Cortex of kidney (tissue), 1 donor: ENCODE measurements at places on chromosomes 12 and 14.

- no peak for DNase-seq
Measured at GRCh38 chr14:69246331-69246730, 13.6 kb upstream of the GALNT16 start.

DNA sequence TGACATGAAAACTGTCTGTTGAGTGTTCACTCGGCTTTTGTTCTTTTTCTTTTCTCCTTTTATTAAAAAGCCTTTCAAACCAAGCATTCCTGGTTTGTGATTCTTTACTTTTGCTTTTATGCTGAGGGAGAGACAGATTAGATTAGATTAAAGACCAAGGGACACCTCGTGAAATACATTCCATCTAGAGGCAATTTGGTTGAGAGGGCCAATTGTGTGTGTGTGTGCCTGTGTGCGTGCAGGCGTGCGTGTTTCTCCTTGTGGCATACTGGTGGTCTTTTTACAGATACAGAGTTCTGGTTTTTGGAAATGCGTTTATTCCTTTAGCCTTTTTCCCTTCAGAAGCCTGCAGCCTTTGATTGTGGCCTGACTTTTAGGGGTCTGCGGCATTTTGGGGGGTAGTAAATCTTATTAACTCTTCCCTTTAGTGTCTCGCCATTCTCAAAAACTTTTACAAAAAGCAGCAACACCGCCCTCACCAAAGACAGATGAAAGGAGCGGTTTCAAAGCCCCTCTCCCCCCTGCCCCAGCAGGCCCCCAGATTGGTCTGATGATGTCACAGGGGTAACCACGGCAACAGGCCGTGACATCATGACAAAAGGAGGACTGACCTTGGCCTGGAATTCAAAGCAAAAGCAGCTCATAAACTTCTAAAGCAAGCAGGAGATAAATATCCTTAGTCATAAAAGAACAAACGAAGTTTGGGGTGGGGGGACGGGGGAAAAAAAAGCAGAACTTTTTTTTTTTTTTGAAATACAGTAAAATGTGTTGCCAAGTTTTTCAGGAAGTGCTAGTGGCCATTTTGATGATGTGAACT lies 84.1 kb upstream of the TBX3 start:
- DNase-seq = no peak

DNA sequence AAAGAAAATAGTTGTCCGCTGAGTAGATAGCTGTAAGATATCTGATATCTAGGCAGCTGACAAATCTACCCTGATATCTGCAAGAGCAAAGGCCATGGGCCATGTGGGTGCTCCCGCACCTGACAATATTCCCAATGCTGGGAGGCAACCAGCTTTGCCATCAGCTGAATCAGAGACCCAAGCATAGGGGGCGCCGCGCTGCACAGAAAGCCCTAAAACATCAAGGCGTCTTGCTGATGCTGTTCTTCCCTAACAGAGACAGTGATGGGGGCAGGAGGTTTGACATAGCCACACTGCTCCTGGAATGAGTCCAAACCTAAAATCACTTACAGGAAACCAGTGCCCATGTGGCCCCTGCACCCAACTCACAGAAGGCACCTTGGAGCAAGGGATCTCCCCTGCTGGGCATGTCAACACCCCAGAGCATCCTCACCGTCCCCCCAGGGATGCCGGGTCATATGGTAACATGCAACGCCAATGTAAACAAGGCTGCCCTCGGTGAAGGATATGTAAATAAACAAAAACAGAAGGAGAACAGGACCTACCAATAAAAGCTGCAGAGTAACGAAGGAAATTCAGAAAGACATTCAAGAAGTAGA lies 199.5 kb downstream of the TMEM132D start:
- no peak for DNase-seq

DNA sequence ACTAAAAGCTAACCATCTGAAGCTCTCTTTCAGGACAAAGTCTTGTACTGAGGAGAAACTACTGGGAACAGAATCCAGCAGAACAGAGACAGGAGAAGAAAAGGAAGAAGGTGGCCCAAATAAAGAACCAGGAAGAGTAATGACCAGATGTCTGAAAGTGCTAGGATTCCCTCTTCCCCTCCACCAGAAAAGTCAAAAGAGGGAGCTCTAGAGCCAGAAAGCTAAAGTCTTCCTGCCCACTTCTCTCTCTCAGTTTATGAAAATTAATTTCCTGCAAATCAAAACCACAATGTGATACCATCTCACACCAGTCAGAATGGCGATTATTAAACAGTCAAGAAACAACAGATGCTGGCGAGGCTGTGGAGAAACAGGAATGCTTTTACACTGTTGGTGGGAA lies 47.2 kb downstream of the SPPL3 start:
- DNase-seq = no peak

DNA sequence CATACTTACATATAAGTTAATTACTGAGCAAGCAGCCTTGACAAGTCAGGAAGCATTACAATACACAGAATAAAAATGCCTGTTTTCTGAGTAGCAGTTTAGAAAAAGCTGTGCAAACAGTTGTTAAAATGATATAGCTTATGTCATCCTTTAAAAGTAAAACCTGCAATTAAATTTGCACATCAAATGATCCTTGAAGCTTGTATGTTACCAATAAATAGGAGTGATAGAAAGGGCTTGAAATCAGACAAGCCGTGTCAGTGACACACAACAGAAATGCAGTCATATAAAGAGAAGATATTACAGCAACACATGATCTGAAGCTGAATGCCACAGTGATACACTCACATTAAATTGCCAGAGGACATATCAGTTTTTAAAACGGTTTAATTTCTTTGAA lies 70.0 kb downstream of the EPS8 start:
- DNase-seq = no peak

DNA sequence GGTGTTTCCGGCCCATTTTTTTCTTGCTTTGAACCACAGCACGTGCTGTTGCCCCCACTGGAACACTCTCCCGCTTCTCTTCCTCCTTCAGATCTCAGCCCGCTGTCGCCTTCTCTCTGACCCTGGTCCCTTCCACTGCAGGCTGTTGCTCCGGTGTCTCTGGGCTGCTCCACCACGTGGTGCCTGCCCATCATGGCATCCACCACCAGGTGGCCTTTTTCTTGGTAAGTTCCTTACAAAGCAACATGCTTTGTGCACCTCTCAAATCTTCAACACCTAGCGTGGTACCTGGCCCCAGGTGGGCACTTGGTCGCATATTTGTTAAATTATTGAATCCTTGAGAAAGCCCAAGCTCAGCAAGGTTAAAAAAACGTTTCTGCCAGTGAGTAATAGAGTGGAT lies 19.1 kb downstream of the TUNAR start:
- DNase-seq = no peak

DNA sequence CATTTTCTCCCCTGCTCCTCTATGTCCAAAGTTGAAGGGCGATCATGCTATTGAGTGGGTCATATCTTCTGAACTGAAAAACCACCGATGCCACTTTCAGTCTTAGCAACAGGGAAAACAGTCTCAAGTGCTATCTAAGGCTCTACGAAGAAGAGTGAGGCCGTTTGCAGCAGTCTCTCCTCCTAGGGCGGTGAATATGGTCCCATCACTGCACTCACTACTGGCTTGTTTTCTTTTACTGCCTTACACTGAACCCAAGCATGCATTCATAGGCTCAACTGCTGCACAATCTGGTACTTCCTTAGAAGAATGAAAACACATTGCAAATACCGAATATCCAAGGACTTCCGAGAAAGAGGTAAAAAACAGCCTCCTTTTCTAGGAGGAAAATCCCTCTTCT lies 92.1 kb downstream of the DNAH10 start:
- no peak for DNase-seq

GRCh38 chr12:76329159-76329558 lies 19.1 kb downstream of the BBS10 start:
- DNase-seq = no peak

DNA sequence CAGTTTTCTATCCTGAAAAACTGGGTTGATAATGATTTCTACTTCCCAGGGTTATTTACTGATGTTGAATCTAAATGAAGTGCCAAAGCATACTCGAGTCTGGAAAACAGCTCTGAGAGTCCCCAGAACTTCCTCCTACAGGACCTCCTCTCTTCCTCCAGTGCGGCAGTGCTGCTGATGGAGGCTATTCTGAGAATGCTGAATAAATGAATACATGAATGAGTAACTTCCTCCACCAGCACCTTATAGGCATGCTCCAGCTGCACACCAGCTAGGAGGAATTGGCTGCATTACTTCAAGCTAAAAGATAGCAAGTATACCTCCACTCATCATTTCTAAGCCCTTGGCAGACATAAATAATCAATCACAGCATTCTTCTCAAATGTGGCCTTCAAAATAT lies 448.8 kb upstream of the CCDC196 start:
- no peak for DNase-seq

- DNase-seq = no peak
Measured at GRCh38 chr12:43099691-43100163, 452.3 kb downstream of the ADAMTS20 start.

DNA sequence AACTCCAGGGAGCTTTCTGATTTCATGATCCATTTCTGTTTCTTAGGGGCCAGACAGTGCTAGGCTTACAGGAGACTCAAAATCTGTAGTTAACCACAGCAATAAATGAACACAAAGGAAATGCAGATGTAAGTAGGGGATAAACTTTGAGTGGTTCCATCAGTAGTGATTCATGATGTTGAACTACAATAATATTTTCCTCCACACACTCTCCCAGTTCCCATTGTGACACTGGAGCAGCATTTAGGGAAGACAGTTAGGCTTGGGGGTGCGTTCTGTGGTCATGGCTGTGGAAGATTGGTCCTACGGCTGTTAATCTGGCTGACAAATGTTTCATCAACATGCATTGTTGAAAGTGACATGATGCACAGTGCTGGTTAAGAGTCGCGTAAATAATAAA lies 66.9 kb downstream of the HMGA2 start:
- no peak for DNase-seq

- no peak for DNase-seq
Measured at GRCh38 chr12:120394483-120395367, 25.8 kb upstream of the MSI1 start.

GRCh38 chr12:19842116-19842515 lies 402.8 kb downstream of the AEBP2 start:
- DNase-seq = no peak

GRCh38 chr14:65934070-65934435 lies 521.5 kb downstream of the FUT8 start:
- DNase-seq = no peak

DNA sequence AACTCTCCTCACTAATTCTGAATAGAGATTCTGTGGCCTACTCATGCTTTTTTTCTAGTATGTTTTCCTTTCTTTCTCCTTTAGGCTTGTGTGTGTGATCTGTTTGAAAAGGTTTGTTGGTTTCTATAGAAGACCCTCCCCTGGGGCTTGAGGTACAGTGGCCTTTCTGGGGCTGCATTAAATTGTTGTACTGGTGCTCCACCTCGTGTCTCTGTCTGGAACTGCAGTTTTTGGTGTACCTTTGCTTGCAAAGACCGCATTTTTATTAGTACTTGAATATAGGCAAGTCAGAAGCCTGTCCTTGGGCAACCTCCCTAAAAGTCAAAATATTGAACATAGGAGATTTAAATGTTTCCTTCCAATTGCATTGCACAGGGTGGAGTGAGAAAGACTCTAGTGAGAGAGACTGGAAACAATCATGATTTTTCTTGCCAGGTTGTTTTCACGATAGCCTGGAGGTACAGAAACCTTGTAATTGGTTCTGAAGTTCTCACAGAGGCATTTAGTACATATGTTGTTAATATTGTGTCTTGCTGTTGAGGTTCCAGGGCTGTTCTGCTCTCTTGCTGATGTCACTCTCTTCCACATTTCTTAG lies 39.0 kb downstream of the SLCO1B1 start:
- DNase-seq = no peak

DNA sequence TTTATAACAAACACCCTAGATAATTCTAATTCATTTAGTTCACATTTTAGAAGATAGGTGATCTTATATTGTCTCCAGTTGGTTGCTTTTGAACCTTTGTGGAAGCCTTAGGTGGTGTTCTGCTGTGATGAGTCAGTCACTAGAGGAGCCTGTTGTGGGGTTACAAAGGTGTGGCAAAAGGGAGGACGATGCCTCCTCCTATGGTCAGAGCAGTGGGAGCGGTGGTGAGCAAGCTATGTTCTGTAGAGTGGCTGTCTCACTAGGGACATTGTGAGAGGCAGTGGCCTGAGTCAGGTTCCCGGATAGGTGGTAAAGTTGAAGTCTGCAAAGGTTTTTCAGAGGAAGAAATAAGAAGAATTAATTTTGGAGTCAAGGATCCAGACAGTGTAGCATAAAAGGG lies 71.6 kb upstream of the USP44 start:
- no peak for DNase-seq

DNA sequence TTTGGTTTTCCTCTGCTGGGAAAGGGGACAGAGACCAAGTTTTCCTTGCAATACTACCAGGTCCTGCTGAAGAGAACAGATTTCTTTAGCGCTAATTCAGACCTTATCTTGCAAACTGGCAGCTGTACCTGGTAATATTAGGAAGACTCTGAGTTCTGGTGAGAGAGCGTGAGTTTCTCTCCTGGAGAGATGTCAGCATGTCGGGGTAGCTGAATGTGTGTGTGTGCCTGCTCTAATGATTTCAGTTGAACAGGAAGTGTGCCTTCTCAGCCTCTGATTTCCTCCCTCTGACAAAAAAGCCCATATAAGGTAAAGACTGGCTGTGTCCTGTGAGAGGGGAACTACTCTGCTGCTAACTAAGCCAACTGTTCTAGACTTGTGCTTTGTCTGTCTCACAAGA lies 10.3 kb upstream of the ERP27 start:
- no peak for DNase-seq

DNA sequence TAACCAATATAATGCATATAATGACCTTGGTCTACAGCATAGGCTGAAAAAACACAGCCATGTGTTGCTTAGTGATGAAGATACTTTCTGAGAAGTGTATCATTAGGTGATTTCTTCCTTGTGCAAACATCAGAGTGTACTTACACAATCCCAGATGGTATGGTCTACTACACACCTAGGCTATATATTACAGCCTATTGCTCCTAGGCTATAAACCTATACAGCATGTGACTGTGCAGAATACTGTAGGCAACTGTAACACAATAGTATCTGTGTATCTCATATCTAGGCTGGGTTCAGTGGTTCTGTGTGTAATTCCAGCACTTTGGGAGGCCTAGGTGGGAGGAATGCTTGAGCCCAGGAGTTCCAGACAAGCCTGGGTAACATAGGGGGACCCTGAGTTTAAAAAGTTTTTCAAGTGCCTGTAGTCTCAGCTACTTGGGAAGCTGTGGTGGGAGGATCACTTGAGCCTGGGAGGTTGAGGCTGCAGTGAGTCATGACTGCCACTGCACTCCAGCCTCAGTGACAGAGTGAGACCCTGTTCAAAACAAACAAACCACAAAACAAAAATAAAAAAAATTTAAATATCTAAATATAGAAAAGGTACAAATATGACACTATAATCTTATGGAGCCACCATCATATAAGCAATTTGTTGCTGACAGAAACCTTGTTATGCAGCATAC lies 66.6 kb downstream of the GRIP1 start:
- DNase-seq = no peak
